ENCODE measurements at places on chromosomes 5 and 9.

GRCh38 chr9:93823245-93824072, 131.7 kb downstream of the BARX1 start:
- no peak for DNase-seq

GRCh38 chr5:128551476-128551875, 13.4 kb upstream of the FBN2 start:
- DNase-seq: no peak

DNA sequence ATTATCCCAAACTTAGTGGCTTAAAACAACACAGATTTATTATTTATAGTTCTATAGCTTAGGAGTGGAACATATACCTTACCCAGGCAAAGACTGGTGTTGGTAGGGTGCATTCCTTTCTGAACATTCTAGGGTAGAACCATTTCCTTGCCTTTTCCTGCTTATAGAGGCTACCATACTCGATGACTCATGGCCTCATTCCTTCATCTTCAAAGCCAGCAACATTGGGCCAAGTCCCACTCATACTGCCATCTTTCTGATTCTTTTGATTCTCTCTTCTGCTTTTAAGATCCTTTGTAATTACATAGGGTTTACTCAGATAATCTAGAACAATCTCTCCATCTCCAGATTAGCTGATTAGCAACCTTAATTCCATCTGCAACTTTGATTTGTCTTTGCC, 452.7 kb upstream of the KLF4 start:
- no peak for DNase-seq

GRCh38 chr5:39448506-39449128, 23.8 kb upstream of the DAB2 start:
- no peak for DNase-seq

- no peak for DNase-seq
Observed at GRCh38 chr9:108894225-108894997, 32.3 kb downstream of the ACTL7A start.

DNA sequence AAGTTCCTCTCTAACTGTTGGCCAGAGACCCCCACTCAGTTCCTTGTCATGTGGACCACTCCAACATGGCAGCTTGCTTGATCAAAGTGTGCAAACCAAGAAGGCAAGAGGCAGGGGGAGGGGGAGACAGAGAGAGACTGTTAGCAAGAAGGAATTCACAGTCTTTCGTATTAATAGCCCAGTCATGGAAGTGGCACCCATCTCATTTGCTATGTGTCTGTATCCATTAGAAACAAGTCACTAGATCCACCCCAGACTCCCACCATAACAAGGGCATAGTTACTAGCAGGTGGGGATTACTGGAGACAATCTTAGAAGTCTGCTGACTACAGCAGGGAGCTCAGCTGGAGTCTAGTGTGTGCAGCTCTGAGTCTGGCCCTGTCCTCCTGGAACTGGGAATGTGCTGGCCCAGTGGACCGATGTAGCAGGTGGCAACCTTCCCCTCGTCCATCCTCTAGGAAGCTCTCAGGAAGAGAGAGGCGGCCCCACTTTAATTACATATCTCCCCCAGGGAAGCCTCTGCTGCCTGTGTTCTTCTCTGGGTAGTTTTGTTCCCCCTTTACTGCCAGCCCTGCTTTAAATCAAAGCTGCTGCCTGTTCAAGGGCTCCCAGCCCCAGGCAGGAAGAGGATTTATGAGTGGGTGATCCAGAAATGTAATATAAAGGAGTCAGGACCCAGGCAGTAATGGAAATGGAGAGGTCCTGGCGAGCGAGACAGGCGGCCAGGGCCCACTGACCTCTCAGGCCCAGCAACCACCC, 47.8 kb upstream of the ALDH1B1 start:
- DNase-seq: no peak

DNA sequence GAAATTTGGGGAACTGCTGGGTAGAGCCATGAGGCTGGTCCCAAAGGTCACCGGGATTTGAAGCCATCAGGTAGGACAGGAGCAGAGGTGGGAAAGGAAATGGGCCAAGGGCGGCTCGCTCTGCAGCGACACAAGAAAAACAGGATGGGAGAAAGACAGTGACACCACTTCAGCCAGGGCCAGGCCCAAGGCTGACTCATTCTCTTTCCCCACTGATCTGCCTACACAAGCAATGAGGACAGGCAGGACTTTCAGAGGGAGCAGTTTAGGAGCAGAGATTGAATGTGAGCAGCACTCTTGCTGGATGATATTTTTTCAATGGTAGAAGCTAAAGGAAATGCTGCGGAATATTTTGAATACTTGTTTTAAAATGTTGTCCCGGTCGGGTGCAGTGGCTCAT, 3.5 kb downstream of the RUFY1 start:
- no peak for DNase-seq

DNA sequence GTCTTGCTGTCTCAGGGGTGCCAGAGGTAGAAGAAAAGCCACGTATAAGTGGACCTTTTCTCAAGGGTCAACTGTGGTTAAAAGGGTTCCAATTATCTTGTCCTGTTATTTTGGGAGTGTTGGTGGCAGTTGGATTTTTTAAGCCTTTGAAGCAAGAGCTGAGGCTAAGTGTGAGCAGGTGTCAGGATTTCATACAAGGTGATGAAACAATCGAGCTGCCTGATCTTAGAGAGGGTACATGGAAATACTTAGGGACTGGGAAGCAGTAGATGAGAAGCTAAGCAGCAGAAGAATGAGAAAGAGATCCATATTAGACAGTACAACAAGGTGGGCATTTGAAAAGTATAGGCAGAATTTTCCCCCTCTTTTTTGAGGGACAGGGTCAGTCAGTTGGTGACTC, 23.6 kb downstream of the FOCAD start:
- DNase-seq: no peak

DNA sequence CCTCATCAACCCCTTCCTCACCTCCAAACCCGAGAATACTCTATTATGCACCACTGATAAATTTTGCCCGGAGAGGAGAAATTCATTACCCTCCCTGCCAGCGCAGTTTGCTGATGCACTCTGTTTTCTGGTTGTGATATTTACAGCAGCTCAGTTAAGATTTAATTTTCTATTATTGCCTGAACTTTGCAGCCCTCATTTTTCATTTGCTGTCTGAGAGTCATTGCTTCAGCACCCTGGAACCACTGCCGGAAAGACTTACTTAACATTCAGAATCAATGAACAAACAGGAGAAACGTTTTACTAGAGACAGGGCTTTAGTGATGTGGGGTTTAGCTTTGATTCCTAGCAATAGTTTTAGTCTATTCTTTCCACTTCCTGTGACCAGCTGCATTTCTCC, 56.7 kb upstream of the MAMDC2 start:
- no peak for DNase-seq

Measured in left ventricle myocardium superior (tissue), 1 donor.